ENCODE measurements at places on chromosomes 7 and 10.

DNA sequence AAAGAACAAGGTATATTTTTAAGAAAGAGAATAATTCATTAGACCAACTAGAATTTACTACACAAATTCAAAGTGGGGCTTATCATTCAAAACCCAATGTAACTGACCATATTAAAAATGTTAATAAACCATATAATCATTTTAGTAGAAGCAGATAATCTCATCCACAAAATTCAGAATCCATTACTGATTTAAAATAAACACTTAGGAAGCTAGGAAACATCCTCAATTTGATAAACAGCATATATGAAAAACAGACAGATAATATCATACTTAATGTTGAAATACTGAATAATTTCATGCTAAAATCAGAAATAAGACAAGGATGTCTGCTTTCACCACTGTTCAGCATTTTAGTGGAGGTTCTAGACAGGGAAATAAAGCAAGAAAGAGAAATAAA lies 902.8 kb upstream of the PHF14 start:
- no peak for DNase-seq

GRCh38 chr10:98363220-98363619 lies 51.8 kb downstream of the PYROXD2 start:
- no peak for DNase-seq

GRCh38 chr10:103881416-103882284 lies 26.3 kb upstream of the SH3PXD2A start:
- DNase-seq: no peak

- peak; percentile 32 for DNase-seq
Observed at GRCh38 chr7:102992938-102993717, 80.3 kb downstream of the LRRC17 start.

DNA sequence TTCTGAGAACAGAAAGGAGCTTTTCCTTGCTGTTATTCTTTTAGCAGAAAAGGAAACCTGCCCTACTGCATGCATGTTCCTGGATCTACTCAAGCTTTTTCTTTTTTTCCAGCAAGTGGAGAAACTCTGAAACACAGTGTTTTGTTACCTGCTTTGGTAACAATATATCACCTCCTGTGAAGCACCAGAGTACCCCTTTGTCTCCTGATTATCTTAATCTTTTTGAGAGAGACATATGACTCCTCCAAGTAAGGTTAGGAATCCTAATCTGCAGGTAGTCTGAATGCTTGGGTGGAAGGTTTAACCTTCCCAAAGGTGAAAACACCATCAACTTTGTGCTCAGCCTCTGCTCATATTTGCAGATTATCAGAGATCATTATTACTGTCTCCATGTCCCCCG lies 93.1 kb downstream of the MAPK8 start:
- no peak for DNase-seq

DNA sequence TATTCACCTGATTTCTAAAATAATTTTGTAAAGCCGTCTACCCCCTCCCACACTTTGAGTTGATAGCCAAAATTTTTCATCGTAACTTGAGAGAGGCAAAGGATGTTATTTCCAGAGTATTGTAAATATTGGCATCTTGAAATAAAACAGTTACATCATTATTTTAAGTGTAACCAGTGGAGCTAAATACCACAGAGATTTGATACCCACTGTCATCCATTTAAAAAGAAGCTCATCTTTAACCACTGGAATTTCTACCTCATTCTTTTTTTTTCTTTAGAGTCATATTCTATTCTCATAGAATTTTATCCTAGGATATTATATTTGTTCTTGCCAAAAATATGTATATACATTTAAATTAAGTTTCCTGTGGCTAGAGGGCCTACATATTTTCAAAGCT lies 48.6 kb downstream of the CAMK1D start:
- no peak for DNase-seq

GRCh38 chr10:122530177-122530576 lies 30.4 kb upstream of the DMBT1 start:
- DNase-seq: no peak

DNA sequence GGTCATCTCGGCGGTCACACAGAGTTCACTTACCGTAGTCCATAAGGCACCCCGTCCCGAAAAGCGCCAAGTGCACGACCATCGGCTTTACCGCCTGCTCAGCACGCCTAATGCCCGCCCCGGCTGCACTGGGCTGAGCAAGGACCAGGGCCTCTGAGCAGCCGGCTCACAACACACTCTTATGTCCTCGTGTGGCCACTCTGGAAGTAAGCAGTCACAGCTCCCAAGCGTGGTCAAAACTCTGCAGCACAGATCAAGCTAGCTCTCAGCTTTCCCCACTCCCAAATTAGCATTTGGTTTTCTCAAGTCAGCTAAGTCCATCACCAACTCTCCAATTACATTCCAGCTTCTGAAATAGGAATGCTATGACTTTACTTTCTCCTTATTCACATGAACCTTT lies 57.7 kb downstream of the MAD1L1 start:
- DNase-seq: no peak

DNA sequence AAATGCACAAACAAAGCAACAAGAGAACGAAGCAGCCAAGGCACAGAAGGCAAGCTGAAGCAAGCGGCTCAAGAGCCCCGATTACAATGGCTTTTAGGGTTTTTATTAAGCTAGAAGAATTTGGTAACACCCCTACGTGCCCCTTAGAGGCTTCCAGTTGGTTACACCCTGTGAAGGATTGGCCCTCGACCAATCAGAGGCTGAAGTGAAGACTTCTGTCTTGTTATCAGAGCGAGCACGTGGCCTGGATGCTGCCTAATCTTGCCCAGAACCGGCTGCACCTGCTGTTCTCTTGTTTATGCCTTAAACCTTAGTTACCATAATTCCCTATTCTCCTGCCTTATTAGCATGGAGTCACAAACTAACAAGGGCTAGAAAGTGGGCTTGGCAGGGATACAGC lies 21.4 kb downstream of the KCNK18 start:
- no peak for DNase-seq

GRCh38 chr7:114008696-114009095 lies 89.9 kb upstream of the PPP1R3A start:
- no peak for DNase-seq

DNA sequence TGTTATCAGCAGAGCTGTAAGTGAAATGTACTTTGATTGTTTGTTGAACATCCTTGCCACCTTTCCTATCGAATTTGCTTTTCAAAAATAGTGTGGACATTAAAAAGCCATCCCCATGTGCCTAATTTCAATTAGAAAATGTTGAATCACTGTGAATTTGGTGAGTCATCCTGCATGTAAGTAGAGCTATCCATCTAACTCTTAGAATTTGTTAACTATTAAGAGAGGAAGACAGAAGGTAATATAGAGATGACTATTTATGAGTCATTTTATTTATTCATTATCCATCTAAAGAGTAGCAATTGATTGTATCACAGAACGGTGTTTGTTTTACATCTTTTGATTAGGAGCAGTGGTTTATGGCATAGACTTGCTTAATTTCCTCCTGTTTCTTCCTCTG lies 154.7 kb downstream of the MGMT start:
- no peak for DNase-seq

DNA sequence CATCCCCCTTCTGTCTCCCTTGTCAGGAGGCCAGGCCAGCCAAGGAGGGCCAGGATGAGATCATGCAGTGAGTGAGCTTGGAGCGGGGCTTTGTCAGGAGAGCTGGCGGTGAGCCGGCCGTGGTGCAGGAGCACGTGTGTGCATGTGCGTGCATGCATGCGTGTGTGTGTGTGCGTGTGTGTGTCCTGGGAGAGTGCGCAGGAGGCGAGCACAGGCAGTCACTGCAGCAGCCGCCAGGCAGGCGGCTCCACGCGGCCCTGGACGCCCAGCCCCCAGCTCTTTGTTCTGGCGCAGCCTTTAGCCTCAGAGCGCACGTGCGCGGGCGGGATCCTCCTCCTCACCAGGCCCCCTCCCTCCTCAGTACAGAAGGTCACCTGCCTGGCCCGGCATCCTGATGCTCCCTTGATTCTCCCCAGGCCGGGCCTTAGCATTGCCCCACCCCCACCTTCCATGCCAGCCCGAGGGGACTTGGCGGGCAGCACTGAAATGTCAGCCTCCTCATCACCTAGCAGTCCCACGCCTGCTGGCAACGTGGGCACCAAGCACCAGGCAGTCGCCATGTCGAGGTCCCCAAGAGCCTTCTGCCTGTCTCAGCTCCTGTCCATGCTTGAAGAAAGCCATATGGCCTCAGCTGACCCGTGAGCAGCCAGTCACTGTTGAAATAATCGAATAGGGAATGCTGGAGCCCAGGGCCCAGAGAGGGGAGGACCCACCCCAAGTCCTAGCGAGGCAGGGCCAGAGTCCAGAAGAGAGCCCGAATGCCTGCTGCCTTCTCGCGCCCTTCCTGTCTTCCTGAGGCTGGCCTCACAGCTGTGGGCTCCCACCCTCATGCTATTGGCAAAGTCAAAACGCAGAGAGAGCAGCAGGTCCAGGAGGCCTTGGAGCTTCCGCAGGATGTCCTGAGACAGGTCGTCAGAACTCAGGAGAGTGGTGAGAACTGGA lies 125.9 kb upstream of the PPIF start:
- no peak for DNase-seq
